Large intestine (tissue), 12 donors: ENCODE measurements at places on chromosomes 12 and 14. TPM values are rescaled to one million over a fixed set of nuclear protein-coding genes. Genes with fewer than 3 reads are reported as not detected.
A peak's percentile ranks its signal among the peaks of the same experiment; 100 is the strongest.

Gene HPD
- polyA plus RNA-seq = 0.27 TPM

Gene OR4N5
- not detected for polyA plus RNA-seq

Gene SLC5A8
- 0.22 TPM for polyA plus RNA-seq

Gene TMPO
- polyA plus RNA-seq = 100 TPM

Gene IL31
- polyA plus RNA-seq = not detected

Gene KRT2
- polyA plus RNA-seq = 0.54 TPM

Gene NFKBIA
- polyA plus RNA-seq = 118 TPM

DNA sequence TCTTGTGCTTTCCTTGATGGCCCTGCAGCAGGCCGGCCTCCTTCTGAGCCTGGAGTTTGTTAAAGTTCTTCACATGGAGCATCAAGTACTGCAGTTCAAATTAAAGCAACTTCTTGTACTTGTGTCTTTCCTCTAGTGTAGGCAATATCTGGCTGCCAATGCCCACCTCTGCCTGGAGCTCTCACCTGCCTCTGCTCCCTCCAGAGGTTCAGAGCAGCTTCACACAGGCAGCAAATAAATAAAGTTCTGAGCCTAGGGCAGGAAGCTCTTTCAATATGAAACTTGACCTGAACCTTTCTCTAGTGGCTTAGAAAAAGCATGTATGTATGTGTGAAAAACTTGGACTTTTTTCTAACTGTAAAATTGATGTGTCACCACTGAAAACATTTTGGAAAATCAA, 65.9 kb downstream of the ITPR2 start:
- no peak overlapping the region for H3K4me3 ChIP-seq
- H3K27ac ChIP-seq = no peak overlapping the region
- H3K4me1 ChIP-seq = no peaks in the 10 kb centered on the region
- H3K27me3 ChIP-seq = no peaks in the 10 kb centered on the region

DNA sequence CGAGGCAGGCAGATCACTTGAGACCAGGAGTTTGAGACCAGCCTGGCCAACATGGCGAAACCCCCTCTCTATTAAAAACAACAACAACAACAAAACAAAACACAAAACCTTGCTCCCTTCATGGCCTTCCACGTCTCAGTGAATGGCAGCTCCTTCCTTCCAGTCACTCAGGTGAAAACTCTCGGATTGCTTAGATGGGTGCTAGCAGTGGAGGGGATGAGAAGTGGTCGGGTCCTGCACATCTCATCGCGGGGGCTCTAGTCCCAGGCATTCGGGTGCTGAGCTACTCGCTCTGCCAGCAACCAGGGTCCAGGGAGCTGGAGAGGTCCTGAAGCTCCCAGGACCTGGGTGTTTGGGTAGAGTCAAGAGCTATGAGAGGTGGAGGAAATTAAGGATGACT, 7.7 kb downstream of the SLC6A13 start:
- peaks cover 5% of the 10 kb centered on the region for H3K4me1 ChIP-seq
- H3K4me3 ChIP-seq = no peak overlapping the region
- DNase-seq = no peak
- no peaks in the 10 kb centered on the region for H3K36me3 ChIP-seq
- H3K27ac ChIP-seq = no peak overlapping the region

DNA sequence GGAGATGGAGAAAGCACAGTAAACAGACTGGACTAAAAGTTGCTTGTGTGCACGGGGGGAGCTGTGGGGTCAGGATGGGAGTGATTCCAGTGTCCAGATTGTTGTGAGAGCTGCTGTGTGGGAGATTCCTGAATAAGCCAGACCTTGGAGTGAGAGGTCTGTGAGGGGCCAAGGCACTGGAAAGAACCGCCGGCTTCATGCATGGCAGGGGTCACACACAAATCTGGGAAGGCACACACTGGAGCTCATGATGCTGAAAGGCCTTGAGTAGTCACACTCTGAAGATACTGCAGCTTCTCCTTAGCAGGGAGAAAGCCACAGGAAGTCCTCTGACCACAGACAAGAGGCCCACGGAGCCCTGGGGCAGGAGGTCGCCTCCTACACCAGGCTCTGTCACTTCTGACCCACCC, 23.1 kb downstream of the ADCY6 start:
- H3K27ac ChIP-seq = no peak overlapping the region
- H3K36me3 ChIP-seq = peaks cover 40% of the 10 kb centered on the region
- no peak for DNase-seq

- H3K36me3 ChIP-seq = no peaks in the 10 kb centered on the region
- no peaks in the 10 kb centered on the region for H3K4me1 ChIP-seq
Measured at GRCh38 chr12:93081810-93082165, 152.7 kb upstream of the EEA1 start.

- H3K27ac ChIP-seq = no peak overlapping the region
- peaks cover 44% of the 10 kb centered on the region for H3K36me3 ChIP-seq
- H3K27me3 ChIP-seq = no peaks in the 10 kb centered on the region
- no peak overlapping the region for H3K4me3 ChIP-seq
- DNase-seq = no peak
Measured at GRCh38 chr14:104719343-104719742, 4.7 kb upstream of the ADSS1 start.

DNA sequence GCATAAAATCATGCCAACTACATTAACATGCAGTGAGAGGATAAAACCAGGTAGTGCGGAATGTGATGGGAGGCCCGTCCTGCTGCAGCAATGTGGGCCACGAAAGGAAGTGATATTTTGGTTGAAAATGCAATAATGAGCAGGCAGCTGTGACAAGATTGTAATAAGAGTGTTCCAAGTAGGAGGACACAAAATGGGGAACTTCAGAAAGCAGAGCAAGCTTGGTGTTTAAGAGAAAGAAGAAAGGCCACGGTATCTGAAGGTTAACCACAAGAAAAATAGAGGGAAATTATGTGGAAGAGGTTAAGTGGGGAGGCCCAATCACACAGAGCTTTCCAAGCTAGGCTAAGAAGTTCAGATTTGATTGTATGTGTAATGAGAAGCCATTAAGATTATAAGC, 34.3 kb downstream of the OVCH1 start:
- H3K27me3 ChIP-seq = no peaks in the 10 kb centered on the region
- no peak for DNase-seq
- no peaks in the 10 kb centered on the region for H3K4me1 ChIP-seq
- no peak overlapping the region for H3K4me3 ChIP-seq

- peak; percentile 92 for DNase-seq
- H3K27me3 ChIP-seq = no peaks in the 10 kb centered on the region
- peaks cover 15% of the 10 kb centered on the region for H3K4me1 ChIP-seq
Measured at GRCh38 chr12:115375186-115375991, 691.4 kb upstream of the TBX3 start.

DNA sequence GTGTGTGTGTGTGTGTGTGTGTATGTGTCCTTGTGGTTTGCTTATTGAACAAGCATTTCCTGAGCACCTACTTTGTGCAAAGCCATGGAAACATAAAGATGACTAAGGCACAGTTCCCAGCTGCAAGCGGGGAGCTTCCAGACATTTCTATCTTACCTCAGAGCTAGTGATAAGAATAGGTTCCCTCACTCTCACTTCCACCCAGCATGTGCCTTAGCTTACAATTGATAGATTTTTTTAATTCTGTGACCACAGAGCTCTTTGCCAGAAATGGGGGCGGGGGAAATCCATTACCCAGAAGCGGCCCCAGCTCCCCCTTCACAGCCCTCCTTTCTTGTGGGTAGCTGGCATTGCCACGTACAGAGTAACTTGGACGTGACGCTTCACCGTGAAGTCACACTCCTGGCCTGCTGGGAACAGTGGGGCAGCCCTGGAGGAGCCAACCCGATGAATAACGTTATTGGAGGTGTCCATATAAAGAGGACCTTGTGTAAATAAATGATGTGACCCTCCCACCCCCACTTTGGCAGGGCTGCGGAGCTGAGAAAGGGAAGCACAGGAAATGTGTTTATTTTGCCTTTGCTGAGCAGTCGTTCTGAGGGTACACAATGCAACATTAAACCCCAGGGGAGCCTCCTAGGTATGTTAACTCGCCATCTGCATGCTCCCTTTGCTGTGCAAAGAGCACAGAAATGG, 238.9 kb downstream of the CHST11 start:
- no peaks in the 10 kb centered on the region for H3K27me3 ChIP-seq
- DNase-seq = no peak
- no peaks in the 10 kb centered on the region for H3K36me3 ChIP-seq
- no peak overlapping the region for H3K4me3 ChIP-seq
- H3K4me1 ChIP-seq = no peaks in the 10 kb centered on the region
- H3K27ac ChIP-seq = no peak overlapping the region

DNA sequence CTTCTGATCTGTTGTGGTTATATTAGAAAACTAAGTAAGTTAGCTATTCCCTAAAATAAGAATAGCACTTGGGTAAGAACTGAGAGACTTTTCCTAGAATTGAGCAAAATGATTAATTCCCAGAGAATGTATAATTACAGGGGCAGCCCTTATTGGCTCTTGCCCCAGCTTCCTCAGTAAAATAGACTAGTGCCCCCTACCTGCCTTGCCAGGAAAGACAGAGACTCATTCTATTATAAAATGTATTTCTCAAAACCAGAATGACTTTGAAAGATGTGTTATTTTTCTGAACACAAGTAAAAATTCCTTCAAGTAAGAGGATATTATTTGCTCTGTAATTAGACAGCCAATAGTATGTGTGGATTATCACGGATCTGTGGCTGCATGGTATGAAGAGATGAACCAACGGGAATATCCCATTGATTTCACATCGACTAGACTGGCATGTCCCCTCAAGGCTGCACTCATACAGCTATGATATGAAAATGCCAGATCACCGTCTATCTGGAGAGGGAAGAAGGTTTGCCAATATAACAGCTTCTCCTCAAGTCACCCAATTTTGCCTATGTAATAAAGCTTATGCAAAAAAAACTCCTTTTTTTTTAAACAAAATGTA, 7.4 kb upstream of the GLRX5 start:
- H3K4me1 ChIP-seq = peaks cover 11% of the 10 kb centered on the region
- H3K27me3 ChIP-seq = no peaks in the 10 kb centered on the region
- H3K36me3 ChIP-seq = no peaks in the 10 kb centered on the region

DNA sequence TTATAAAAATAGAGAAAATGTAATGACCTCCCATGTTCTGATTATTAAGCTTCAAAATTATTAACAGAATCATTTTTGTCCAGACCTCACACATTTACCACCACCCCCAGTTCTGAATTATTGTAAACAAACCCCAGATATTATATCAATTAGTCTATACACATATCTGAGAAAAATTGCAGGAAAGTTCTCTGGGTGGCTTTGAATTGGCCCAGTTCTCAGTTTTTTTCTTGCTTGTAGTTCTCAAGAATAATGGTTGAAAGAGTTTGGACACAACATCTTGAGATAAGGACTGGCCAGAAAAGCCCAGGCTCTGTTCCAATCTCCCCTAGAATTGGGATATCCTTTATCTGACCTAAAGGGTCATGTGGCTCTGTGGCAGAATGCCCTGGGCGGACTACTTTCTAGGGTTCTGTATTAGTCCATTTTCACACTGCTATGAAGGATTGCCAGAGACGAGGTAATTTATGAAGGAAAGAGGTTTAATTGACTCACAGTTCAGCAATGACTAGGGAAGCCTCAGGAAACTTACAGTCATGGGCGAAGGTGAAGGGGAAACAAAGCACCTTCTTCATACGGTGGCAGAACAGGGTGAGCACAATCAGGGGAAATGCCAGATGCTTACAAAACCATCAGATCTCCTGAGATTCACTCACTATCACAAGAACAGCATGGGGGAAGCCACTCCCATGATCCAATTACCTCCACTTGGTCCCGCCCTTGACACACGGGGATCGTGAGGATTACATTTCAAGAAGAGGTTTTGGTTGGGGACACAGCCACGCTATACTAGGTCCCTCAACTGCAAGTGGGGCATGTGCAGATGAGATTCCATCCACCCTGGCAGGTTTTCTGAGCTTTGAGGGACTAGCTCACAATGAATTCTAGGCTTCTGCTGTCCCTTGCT, 1504.6 kb upstream of the FLRT2 start:
- no peak overlapping the region for H3K27ac ChIP-seq
- no peaks in the 10 kb centered on the region for H3K4me1 ChIP-seq
- no peak for DNase-seq
- no peaks in the 10 kb centered on the region for H3K36me3 ChIP-seq
- H3K4me3 ChIP-seq = no peak overlapping the region

- H3K27me3 ChIP-seq = no peaks in the 10 kb centered on the region
- peak; percentile 20 for DNase-seq
- peaks cover 15% of the 10 kb centered on the region for H3K4me1 ChIP-seq
- H3K27ac ChIP-seq = no peak overlapping the region
- H3K4me3 ChIP-seq = no peak overlapping the region
- H3K36me3 ChIP-seq = no peaks in the 10 kb centered on the region
Measured at GRCh38 chr12:1977109-1977508, 27.1 kb downstream of the DCP1B start.

DNA sequence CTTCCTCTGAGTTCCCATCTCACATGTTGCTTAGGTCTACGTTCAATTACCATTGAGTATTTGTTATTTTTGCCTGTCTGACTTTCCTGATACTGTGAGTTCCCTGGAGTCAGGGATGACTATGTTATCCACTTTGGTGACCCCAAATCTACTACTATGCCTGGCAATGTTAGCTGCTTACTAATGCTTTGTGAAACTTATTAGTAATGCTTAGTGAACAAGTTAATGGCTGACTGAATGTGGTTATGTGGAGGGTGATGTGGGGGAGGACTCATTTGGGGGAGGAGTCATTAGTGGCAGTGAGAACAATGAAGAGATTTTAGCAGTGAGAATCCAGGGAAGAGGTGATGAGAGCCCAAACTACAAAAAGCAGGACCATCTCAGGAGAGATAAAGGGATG, 121.6 kb downstream of the KTN1 start:
- no peaks in the 10 kb centered on the region for H3K27me3 ChIP-seq
- DNase-seq = no peak
- no peaks in the 10 kb centered on the region for H3K36me3 ChIP-seq
- no peak overlapping the region for H3K27ac ChIP-seq
- H3K4me1 ChIP-seq = peaks cover 25% of the 10 kb centered on the region

GRCh38 chr12:97229004-97229403, 233.6 kb upstream of the RMST start:
- H3K36me3 ChIP-seq = no peaks in the 10 kb centered on the region
- H3K27ac ChIP-seq = no peak overlapping the region
- no peak overlapping the region for H3K4me3 ChIP-seq

GRCh38 chr14:98864211-98864610, 407.8 kb downstream of the BCL11B start:
- no peaks in the 10 kb centered on the region for H3K4me1 ChIP-seq
- no peak for DNase-seq
- no peak overlapping the region for H3K4me3 ChIP-seq
- no peaks in the 10 kb centered on the region for H3K36me3 ChIP-seq
- H3K27ac ChIP-seq = no peak overlapping the region

- DNase-seq = no peak
- no peak overlapping the region for H3K4me3 ChIP-seq
- H3K36me3 ChIP-seq = no peaks in the 10 kb centered on the region
- no peaks in the 10 kb centered on the region for H3K27me3 ChIP-seq
- H3K27ac ChIP-seq = no peak overlapping the region
- H3K4me1 ChIP-seq = no peaks in the 10 kb centered on the region
Measured at GRCh38 chr12:4106621-4107020, 166.9 kb upstream of the CCND2 start.

GRCh38 chr14:57816568-57817284, 49.2 kb downstream of the SLC35F4 start:
- DNase-seq = no peak
- H3K4me3 ChIP-seq = no peak overlapping the region
- no peaks in the 10 kb centered on the region for H3K36me3 ChIP-seq
- no peak overlapping the region for H3K27ac ChIP-seq
- no peaks in the 10 kb centered on the region for H3K27me3 ChIP-seq
- no peaks in the 10 kb centered on the region for H3K4me1 ChIP-seq

GRCh38 chr14:30585204-30585603, 26.2 kb downstream of the G2E3 start:
- H3K27ac ChIP-seq = no peak overlapping the region
- H3K4me3 ChIP-seq = no peak overlapping the region
- H3K36me3 ChIP-seq = peaks cover 9% of the 10 kb centered on the region
- DNase-seq = no peak
- H3K27me3 ChIP-seq = no peaks in the 10 kb centered on the region
- no peaks in the 10 kb centered on the region for H3K4me1 ChIP-seq
